Right renal pelvis (tissue), 4 donors: ENCODE measurements at places on chromosomes 4 and X. TPM values are rescaled to one million over a fixed set of nuclear protein-coding genes. Genes with fewer than 3 reads are reported as not detected.

- DNase-seq = no peak
Measured at GRCh38 chr4:36385951-36386571, 104.6 kb downstream of the DTHD1 start.

GRCh38 chr4:81343536-81343935 is 128.2 kb downstream of the RASGEF1B start:
- DNase-seq = no peak

DNA sequence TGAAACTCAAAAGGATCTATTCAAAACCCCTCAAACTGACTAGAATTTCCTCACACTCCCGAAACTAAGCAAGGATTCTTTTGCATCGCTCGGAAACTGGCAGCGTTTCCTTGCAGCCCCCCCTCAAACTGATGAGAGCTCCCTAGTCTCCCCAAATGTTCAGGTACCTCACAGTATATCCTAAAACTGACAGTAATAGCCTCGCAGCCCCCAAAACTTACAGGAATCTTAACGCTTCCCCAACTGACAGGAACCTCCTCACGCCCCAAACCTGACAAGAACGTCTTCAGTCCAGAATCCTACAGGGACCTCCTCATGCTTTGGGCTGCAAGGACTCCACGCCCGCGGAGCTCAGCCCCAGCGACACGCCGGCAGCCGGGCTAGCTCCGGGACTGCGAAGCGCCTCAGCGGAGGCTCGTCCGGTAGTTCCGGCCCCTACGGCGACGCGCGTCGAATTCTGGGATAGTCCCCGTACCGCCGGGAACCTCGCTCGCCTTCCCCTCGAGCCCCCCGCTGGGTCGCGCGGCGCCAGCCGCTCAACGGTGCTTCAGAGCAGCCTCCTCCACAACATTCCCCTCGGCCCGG is 640 bp downstream of the PHF8 start:
- peak; percentile 3 for DNase-seq

DNA sequence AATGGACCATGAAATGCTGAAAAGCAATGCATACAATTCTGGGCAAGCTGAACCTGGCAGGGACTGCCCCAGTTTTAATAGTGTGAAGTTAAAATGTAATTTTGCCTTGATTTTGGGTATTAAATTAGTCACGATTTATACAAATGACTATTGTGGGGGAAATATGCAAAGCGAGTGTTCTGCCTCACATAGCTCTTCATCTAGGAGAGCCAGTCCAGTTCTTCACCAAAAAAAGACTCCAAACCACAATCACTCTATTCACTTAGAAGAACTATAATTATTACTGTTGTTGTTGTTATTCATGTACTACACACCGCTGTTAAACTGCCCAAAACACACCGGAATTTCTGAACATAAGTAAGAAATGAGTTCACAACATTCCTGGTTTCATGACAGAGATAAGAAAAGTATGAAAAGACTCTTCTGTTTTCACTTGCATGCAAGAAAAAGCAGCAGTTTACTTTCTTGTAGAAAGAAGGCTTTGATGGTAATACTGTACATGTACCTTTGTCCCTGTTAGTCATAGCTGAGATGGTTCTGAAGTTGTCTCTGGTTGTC is 101.9 kb downstream of the QRFPR start:
- DNase-seq = no peak

DNA sequence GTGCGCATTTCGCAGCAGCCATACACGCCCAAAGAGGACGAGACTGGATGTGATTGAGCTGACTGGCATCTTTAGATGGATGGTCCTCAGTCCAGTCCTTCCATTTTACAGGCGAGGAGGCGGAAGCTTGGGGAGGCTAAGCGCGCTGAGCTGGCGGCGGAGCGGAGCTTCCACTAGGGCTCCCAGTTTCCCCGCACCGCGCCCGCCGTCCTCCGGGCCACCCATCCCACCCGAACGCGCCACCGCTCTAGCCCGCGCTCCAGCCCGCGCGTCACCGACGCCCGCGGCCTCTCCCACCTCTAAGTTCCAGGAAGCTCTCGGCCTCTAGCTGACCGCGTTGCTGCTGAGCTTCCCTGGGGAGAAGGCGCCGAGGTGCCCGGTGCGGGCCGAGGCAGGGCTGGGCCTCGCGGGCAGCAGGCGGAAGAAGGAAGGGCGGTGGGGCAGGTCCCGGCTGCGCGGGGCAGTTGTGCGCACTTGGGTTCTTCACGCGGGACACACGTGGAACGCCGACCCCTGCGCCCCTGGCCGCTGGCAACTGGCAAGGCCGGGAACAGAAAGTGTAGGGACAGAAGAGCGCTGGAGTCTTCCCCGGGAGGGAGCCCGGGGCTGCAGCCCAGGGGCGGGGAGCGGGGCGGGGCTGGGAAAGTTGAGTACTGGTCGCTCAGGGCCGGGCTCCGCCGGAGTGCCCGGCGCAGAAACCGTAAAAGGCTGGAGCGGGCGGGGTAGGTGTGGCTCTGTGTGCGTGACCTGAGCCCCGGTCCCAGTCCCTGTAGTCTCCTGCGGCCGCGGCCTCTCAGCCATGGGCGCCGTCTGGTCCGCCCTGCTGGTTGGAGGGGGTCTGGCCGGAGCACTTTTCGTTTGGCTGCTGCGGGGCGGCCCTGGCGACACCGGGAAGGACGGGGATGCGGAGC is at the start of gene STBD1:
STBD1 (plus strand) TSS at position 763 of the 911 bp plus-strand sequence; CDS start at position 800, 37 bp downstream.
- DNase-seq = peak; percentile 57

DNA sequence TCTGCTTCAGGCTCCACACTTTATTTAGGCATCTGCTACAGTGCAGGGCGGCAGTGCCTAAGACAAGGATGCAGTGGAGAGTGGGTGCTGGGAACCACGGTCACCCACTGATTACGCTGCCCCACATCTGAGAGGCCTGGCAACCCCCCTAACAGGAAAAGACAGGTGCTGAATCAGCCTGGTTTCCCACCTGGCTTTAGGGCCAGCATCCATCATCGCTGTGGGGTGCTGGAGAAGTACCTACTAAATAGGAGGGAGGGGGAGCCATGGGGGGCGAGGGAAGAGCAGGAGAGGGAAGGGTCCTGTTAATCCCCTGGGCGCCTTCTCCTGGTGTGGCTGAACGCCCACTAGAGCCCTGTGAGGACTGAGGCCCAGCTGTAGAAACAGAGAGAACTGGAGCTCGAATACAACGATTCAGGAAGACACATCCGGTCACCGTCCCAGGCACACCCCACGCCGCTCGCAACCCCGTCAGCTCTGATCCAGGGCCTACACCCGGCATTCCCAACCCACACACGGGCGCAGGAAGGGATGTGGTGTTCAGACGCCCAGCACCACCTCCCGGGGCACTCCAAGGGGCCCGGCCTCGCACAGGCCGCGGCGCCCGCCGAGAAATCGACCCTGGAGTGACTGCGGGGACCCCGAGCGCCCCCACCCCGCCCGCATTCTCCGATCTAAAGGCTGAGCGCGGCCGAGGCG is 554 bp downstream of the DCTD start:
- DNase-seq = peak; percentile 54

DNA sequence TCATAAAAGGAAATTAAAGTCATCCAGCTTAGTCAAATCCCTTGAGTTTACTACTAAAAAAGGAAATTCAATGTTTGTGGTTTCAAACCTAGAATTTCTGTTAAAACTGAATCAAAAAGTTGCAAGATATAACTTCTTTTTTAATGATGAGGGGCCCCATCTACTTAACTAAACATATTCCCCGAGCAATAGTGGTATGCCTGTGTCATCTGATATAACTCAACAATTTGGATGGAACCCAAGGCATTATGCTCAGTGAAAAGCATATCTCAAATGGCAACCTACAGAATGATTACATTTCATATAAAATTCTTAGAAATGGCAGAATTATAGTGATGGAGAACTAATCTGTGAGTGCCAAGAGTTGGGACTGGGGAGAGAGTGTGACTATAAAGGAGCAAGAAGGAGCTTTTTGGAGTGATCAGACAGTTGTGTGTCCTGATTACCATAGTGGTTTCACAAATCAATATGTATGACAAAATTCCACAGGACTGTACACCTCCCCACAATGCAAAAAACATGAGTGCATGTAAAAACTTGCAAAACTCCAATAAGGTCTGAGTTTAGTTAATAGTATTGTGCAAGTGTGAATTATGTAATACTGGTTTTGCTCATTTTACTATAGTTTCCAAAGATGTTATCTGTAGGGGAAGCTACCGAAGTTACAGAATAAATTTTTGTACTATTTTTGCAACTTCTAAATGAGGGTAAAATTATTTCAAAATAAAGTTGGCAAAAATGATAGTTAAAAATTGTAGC is 323.2 kb downstream of the ARHGAP24 start:
- no peak for DNase-seq

DNA sequence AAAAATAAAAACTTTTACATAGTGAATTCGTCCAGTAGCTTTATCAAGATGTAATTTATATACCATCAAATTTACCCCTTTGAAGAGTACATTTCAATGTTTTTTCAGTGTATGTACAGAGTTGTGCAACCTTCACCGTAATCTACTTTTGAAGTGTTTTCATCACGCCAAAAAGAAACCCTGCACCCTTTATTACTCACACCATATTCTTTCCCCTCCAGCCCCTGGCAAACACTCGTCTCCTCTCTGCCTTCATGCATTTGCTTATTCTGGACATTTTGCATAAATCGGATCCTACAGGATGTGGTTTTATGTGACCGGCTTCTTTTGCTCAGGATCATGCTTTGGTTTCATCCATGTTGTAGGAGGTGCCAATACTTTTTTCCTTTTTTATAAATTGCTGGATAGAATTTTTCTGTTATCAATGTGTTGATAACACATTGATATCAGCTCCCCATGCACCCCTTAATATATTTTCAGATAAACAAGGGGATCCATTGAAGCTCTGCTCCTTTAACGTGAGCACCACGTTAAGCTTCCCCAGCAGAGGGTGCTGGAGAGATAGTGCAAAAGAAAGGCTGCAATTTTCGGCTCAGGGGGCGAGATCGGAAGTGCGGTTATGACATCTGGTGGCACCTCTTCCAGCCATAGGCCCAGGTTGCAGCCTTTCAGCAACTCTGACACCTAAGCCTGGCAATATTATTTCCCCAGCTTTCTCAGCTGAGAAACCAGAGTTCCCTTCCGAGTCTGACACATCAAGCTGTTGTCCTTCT is 100.1 kb upstream of the VCX3B start:
- no peak for DNase-seq

- no peak for DNase-seq
Measured at GRCh38 chr4:108337923-108338322, 169.2 kb upstream of the LEF1 start.

DNA sequence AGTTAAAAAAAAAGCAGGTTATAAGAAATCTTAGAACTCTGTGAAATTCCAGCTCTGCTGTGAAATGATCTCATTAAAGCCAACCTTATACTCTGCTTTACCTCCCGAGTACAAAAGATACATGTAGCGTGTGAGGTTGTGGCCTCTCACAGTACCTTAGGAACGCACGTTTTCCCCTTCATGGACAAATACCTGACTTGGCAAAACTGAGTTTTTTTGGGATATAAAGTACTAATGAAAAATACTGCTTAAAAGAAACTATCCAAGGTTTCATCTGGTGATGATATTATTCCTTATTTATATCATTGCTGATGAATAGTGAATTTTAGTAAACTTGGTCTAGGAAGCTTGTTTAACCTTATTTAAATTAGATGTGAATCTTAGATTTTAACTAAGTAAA is 48.9 kb downstream of the WWC2 start:
- DNase-seq = no peak

GRCh38 chrX:10259716-10260115 is 102.9 kb downstream of the CLCN4 start:
- no peak for DNase-seq

DNA sequence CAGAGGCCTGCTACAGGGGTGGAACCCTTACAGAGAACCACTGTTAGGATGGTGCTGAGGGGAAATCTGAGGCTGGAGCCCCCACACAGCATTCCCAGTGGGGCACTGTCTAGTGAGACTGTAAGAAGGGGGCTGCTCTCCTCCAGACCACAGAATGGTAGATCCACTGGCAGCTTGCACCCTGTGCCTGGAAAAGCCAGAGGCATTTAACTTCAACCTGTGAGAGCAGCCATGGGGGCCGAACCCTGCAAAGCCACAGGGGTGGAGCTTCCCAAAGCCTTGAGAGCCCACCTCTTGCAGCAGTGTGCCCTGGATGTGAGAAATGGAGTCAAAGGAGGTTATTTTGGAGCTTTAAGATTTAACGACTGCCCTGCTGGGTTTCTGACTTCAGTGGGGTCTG is 159.4 kb downstream of the BMPR1B start:
- no peak for DNase-seq

GRCh38 chr4:40305328-40306170 is 29.6 kb upstream of the CHRNA9 start:
- no peak for DNase-seq

IGSF1 gene
- polyA plus RNA-seq = 19.8 TPM

STPG2 gene
- polyA plus RNA-seq = 0.69 TPM

CT45A5 gene
- not detected for polyA plus RNA-seq

FAM53A gene
- polyA plus RNA-seq = 1.7 TPM

CT45A10 gene
- polyA plus RNA-seq = not detected

GPR143 gene
- polyA plus RNA-seq = 14.6 TPM

CSAG3 gene
- not detected for polyA plus RNA-seq

NCAPG gene
- polyA plus RNA-seq = 26.7 TPM
